ENCODE measurements at places on chromosomes 5 and 9. TPM values are rescaled to one million over a fixed set of nuclear protein-coding genes. Genes with fewer than 3 reads are reported as not detected.
A peak's percentile ranks its signal among the peaks of the same experiment; 100 is the strongest.

- H3K4me1 ChIP-seq: no peaks in the 10 kb centered on the region
- no peak overlapping the region for H3K27ac ChIP-seq
- no peak overlapping the region for H3K4me3 ChIP-seq
- DNase-seq: peak; percentile 54
Measured at GRCh38 chr9:26723486-26723885, 169.1 kb downstream of the CAAP1 start.

DNA sequence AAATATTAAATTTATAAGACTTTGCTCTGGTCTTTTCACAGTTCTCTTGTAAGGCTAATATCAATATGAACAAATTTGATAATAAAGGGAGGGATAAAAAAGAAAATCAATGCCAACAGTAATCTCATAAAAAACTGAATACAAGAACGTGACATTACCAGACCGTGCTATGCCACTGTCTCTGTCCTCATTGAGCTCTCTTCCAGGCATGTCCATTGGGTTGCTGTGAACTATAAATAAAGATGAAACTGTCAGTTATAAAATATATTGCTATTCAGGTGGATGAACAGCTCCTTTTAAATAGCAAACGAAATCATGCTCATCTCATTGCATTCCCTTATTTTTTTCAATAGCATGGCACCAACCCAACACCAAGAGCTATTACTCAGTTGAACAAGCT, 74.0 kb upstream of the RAPGEF6 start:
- H3K36me3 ChIP-seq: no peaks in the 10 kb centered on the region
- no peak for DNase-seq
- no peak overlapping the region for H3K27ac ChIP-seq
- H3K4me3 ChIP-seq: no peak overlapping the region

GRCh38 chr9:128558431-128559310, 6.3 kb downstream of the SPTAN1 start:
- H3K4me3 ChIP-seq: no peak overlapping the region
- peak overlapping the region; percentile 75 for H3K27ac ChIP-seq
- no peaks in the 10 kb centered on the region for H3K27me3 ChIP-seq
- H3K36me3 ChIP-seq: no peaks in the 10 kb centered on the region
- peaks cover 47% of the 10 kb centered on the region for H3K4me1 ChIP-seq
- peak; percentile 88 for DNase-seq

GRCh38 chr5:133267601-133268000, 215.8 kb downstream of the HSPA4 start:
- DNase-seq: no peak
- H3K27ac ChIP-seq: no peak overlapping the region
- H3K4me1 ChIP-seq: peaks cover 10% of the 10 kb centered on the region
- H3K4me3 ChIP-seq: no peak overlapping the region
- no peaks in the 10 kb centered on the region for H3K27me3 ChIP-seq

- H3K4me1 ChIP-seq: peaks cover 2% of the 10 kb centered on the region
- DNase-seq: no peak
- H3K27ac ChIP-seq: no peak overlapping the region
- no peak overlapping the region for H3K4me3 ChIP-seq
Measured at GRCh38 chr5:56158331-56158960, 74.7 kb downstream of the ANKRD55 start.

DNA sequence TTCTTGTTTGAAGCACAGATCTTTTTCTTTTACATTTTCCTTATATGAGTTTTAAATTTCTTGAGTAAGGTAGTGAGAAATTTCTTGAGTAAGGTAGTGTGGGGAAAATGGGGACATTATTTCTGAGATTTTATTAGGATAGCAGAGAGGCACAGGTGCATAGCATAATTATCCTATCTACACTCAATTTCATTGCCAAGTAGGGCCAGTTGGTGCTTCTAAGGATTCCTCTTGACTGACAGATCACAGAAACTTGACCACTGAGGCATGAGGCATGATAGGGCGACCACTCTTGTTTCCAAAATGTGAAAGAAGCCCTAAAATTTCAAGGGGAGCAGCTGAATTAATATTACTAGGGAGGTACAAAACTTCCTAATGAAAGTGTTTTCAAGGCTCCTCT, 31.4 kb upstream of the TMC1 start:
- DNase-seq: no peak
- no peak overlapping the region for H3K4me3 ChIP-seq
- no peaks in the 10 kb centered on the region for H3K4me1 ChIP-seq
- no peaks in the 10 kb centered on the region for H3K27me3 ChIP-seq
- no peak overlapping the region for H3K27ac ChIP-seq

- no peak overlapping the region for H3K27ac ChIP-seq
- peaks cover 3% of the 10 kb centered on the region for H3K4me1 ChIP-seq
Measured at GRCh38 chr9:126723807-126724172, 81.0 kb upstream of the ZBTB43 start.

GRCh38 chr5:56350597-56351170, 117.6 kb upstream of the ANKRD55 start:
- H3K4me1 ChIP-seq: peaks cover 8% of the 10 kb centered on the region
- H3K36me3 ChIP-seq: no peaks in the 10 kb centered on the region
- H3K27ac ChIP-seq: no peak overlapping the region
- no peaks in the 10 kb centered on the region for H3K27me3 ChIP-seq
- H3K4me3 ChIP-seq: no peak overlapping the region

DNA sequence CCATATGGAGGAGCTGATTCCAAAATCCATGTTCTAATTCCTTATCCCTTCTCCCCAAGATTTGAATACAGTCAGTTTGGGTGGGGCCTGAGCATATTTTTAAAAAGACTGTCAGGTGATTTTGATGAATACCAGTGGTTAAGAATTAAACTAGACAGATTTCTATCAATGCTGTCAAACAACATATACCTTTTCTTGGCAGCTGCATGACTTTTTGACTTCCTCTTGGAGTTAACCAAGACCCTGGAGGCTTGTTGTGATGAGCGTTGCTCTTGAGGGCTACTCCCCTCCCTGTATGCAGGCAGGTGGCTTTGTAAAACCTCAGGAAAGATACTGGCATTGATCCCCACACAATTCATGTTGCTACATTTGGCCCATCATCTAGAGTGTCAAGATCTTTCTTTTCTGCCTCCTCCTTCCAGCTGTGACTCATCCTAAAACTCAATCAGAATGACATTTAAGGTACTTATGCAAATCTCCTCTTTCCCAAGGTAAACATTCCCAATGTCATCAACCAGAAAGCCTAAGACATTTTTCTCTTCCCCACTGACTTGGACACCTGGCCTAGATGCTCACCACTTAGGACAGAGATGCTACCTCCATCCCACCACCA, 61.7 kb downstream of the PPP2R2B start:
- no peak for DNase-seq
- H3K36me3 ChIP-seq: no peaks in the 10 kb centered on the region
- H3K27me3 ChIP-seq: no peaks in the 10 kb centered on the region
- no peak overlapping the region for H3K27ac ChIP-seq
- no peaks in the 10 kb centered on the region for H3K4me1 ChIP-seq

Gene HTR1A
- 0.68 TPM for total RNA-seq

Gene TRAF1
- total RNA-seq: 6.5 TPM

Gene RNF183
- 1.7 TPM for total RNA-seq

Gene CDKN2AIPNL
- total RNA-seq: 36.0 TPM
